ENCODE measurements at places on chromosomes 2 and 18.

DNA sequence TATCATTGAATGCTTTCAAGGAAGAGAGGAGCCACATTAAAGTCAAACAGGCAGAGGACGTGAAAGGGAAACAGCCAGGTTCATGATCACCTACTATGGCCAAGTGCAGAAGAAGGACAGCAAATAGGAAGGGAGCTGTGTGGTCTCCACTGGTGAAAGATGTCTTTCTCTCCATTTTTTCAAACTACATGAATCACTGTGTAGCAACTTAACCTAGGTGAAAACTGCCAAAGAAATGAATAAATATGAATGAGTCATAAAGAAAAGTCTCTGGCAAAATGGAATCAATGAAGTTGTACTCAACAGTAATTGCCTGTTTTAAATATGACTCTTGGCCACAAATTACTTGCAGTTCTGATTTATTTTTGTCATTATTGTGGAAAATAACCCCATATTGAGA lies 452.6 kb upstream of the PKDCC start:
- DNase-seq = no peak

GRCh38 chr18:75618146-75618545 lies 190.6 kb upstream of the SMIM21 start:
- no peak for DNase-seq

DNA sequence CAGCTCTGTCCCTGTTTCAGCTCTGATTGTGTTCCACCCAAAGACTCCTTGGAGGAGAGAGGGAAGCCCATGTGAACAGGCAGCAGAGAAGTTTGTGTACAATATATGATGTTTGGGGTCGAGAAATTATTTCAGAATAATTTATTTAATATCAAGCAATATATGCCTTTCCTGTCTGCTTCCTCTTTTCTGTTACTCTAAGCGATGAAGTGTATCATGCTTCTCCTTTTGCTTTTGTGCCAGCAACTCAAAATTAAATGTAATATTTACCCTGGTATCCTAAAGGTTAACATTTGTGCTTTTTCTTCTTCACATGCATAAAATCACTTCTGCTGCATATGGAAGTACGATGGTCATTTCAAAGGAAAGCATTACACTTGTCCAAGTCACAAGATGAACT lies 2.4 kb upstream of the NTSR2 start:
- no peak for DNase-seq

- no peak for DNase-seq
These were observed 84.9 kb downstream of the SOX11 start for GRCh38 chr2:5777131-5777535.

DNA sequence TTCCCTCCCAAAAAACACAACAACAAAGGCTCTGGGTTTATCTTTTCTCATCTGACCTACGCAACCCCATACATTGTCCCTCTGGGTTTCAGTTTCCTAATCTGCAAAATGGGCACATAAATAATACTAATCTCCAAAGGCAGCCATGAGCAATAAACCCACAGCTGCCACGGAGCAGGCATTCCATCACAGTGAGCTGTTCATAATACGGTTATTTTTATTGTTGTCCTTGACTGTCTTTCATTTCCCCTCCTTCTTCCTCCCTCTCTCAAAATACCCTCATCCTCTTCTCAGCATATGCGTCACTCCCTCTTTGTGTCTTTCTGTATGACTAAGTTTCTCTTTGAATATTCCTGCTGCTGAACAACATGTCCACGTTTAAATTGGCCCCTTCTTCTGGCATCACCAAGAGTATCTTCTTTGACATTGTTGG lies 129.8 kb upstream of the CAB39 start:
- DNase-seq = no peak

- DNase-seq = no peak
These were observed 702.4 kb upstream of the RAB6C start for GRCh38 chr2:129276978-129277584.

DNA sequence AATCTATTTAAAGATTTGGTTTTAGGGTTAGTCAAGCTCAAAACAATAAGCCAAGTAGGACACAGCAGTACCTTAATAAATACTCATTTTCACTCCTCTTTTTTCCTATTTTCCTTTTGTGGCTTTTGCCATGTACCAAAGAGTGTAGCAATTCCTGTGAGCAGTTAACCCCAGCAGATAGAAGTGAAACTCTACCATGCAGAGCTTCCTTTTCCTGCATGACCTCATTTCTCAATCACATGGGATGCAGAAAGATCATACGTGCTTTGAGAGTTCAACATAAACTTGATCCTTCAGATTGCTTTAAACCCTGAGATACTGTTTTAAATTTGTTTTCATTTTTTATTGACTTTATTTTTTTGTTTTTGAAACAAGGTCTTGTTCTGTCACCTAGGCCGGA lies 99.1 kb upstream of the ARHGAP15 start:
- DNase-seq = no peak

GRCh38 chr2:241637795-241638660 lies 535 bp downstream of the ATG4B start:
- DNase-seq = no peak

GRCh38 chr18:55997151-55997561 lies 409.2 kb upstream of the TCF4 start:
- no peak for DNase-seq

- DNase-seq = no peak
These were observed 274.8 kb downstream of the PDE11A start for GRCh38 chr2:177797808-177798207.

GRCh38 chr2:222582928-222583327 lies 73.0 kb downstream of the FARSB start:
- no peak for DNase-seq

- no peak for DNase-seq
These were observed 1.7 kb upstream of the PRLH start for GRCh38 chr2:237564526-237565131.

DNA sequence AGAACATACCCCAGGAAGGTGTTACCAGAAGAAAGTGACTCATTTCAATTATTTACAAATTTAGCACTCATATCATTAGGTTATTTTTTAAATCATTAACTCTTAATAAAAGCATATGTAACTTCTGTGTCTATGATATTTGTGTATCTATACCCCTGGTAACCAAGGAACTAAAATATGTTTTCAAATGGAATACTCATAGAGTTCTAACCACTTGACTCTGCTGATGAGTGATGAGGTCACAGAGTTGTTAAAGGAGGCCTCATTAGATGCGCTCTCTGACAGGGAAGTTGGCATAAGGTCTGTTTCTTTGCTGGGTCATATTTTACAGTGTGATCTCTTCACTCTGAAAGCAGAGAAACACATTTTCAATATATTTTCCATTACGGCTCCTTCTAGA lies 73.4 kb downstream of the CCDC150 start:
- DNase-seq = no peak

DNA sequence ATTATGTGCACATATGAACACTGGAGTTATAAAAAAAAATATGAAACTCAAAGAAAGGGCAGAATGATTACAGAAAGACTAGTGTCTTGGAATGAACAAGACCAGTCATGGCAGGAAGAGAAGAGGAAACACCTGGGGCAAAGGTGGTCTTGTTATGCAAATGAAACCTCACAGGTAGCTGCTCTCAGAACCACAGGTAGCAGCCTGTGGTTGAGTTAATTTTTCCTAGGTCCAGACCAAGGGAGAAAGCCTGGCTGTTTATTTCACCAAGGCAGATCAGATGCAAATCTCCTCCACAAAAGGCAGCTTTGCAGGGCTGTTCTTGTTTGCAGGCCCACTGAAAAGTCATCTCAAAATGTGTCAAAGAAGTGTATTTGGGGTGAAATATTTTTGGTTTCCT lies 785.8 kb downstream of the RNF144A start:
- DNase-seq = no peak

DNA sequence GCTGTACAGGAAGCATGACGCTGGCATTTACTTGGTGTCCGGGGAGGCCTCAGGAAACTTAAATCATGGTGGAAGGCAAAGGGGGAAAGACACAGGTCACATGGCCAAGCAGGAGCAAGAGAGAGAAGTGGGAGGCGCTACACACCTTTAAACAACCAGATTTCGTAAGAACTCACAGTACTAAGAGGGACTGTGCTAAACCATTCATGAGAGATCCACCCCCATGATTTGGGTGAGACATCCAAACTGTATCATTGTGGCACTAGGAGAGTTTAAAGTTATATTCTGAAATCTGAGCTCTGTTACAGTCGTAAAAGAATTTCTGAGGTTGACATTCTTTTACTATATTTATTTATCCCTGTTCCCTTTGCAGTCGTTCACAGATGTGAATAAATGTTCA lies 116.6 kb downstream of the ICA1L start:
- DNase-seq = no peak

DNA sequence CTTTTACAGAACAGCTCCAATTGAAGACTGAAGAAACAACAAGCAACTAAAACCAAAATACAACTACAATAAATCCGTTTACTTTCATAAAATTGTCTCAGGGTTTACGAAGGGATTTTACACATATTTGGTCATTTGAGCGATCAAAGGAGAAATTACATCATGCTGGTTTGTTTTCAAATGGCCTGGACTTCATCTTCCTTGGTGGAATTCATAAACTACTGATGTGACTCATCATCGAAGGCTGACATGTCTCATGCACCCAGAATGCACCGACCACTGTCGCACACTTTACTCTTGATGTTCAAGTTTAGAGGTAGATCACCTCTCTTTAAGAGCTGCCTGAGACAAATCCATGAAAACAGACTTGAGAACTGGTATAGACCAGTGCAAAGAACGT lies 25.6 kb upstream of the PMAIP1 start:
- DNase-seq = no peak

DNA sequence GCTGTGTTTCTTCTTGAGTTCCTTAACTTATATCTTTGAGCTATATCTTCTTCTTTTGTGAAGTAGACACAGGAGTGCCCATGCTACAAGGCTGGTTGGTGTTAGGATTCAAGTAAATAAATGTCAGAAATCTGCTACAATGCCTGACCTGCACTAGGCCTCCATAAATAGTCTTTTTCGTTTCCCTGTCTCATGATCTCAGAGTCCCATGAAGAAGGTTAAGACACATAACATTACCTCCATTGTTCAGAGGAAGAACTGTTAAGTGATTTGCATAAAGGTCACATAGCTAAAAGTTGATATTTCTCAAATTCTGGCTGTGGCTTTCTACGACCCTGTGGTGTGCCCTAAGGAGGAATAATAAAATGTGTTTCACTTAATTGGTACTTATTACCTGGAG lies 228.4 kb downstream of the KCNS3 start:
- DNase-seq = no peak

DNA sequence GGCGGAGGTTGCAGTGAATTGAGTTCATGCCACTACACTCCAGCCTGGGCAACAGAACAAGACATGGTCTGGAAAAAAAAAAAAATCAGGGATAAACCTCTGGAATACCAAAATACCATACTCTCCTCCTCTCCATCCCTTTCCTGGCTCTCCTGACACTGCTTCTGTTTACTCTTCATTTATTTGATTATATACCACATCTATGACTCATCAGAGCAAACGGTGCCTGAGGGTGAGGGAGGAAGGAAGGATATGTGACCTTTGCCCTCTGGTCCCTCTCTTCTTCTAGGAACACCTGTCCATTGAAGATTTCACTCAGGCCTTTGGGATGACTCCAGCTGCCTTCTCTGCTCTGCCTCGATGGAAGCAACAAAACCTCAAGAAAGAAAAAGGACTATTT lies 30.0 kb downstream of the VIL1 start:
- no peak for DNase-seq

GRCh38 chr2:27251766-27252165 lies 11.1 kb downstream of the SLC30A3 start:
- no peak for DNase-seq

DNA sequence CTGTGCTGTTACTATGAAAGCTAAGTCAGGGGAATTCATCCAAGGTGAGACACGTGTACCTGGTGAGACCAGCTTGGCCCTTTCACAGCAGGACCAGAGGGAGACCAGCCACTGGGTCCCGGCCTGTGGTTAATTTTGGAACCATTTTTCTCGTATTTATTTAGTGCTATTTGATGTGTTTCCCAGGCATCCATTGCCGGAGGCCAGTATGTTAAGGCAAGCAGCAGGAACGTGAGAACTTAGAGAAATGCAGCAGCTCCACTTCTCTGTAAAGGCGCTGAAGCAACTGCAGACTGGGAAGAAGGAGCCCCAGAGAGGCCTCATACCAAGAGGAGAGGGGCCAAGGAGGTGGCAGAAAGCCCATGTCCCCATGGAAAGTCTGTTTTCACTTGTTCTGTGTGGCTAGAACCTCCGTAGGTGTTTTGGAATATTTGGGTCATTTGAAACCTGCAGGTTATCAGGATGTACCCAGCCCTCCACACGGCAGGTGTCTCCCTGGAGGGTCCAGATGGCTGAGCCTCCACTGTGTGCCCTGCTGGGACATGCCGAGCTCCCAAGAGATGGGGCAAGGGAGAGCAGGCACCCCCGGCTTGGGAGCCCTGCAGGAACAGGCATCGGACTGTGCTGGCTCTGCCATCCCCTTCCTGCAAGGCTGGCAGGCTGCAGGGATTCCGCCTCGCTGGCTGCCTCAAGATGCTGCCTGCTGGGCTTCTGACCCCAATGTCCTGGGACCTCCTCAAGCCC lies 256.0 kb upstream of the RAB6C start:
- DNase-seq = no peak

DNA sequence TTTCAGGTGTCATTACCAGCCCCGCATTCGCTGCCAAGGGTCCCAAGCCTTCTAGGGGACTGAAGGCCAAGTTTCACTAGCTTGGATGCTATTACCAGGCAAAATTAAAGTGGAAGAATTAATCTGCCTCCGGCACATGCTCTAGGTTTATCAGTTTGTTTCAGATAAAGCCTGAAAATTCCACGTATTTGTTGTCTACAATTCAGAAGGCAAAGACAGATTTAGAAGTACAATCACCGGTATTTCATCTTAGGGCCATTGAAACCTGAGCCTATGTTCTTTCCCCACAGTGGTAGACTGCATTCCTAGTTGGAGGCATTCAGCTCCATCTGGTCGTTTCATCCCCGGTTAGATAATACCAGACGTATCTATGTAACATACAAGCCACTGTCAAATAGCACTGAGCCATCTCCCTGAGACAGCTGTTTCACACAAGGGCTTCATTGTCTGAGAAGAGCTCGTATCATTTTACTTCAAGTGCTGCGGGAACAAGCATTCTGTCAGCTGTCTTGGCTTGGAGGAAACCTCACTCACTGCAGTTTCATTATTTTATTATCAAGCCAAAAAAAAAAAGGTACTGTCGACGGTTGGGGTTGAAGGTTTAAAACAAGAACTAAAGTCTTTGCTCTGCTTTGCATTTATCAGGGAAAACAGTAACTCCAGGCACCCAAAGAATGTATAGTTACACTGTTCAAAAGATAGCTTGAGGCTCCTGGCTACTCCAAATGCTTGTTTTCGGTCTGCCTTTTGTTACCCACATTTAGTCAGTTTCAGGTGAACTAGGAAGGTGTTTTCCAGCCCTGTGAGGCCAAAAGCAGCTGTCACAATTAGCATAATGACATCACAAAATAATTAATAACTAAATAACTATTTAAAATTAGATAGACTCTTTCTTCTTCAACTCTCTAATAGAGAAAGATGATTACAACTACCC lies 76.7 kb downstream of the TGIF1 start:
- no peak for DNase-seq

- DNase-seq = no peak
These were observed 335.2 kb downstream of the GBX2 start for GRCh38 chr2:235832941-235833340.

- no peak for DNase-seq
These were observed 5.5 kb upstream of the MSH6 start for GRCh38 chr2:47777277-47777937.

- no peak for DNase-seq
These were observed 984.0 kb upstream of the SLC39A10 start for GRCh38 chr2:194672994-194673393.

GRCh38 chr2:53755121-53755520 lies 12.5 kb upstream of the CHAC2 start:
- DNase-seq = no peak

GRCh38 chr18:46591783-46592391 lies 65.1 kb downstream of the LOXHD1 start:
- DNase-seq = no peak

GRCh38 chr2:203097735-203098134 lies 83.1 kb downstream of the NBEAL1 start:
- DNase-seq = no peak
